ENCODE measurements at places on chromosomes 7 and 10.

- no peak for DNase-seq
Observed at GRCh38 chr7:120588416-120588815, 269.5 kb downstream of the TSPAN12 start.

- no peak for DNase-seq
Observed at GRCh38 chr7:114856625-114857024, 65.3 kb upstream of the MDFIC start.

GRCh38 chr10:3159152-3159551 lies 13.4 kb downstream of the PITRM1 start:
- no peak for DNase-seq

GRCh38 chr10:123153486-123154091 lies 613 bp upstream of the BUB3 start:
- DNase-seq = no peak

DNA sequence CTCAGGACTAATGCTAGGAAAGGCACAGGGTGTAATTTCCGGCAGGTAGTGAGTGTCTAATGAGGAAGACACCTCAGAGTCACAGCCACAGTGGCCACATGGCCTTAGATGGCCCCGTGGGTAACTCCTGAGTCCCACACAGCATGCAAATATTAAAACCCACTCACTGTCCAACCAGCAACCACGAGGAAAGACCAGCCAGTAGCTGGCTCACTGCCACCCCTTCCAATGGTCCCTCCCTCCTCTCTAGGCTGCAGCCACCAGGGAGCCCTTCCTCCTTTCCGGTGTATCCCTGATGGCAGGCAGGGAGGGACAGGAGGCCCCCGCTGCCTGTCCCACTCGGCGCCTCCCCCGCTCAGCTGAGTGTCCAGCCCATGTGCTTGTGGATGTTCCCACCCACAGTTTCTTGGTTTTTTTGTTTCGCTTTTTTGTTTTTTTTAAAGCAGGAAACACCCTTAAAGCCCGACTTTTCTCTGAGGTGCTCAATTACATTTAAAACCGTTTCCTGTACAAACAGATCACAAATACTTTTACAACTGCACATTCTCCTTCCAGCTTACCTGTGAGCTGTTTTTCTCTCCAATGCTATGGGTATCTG lies 9.2 kb downstream of the BNIP3 start:
- no peak for DNase-seq

- no peak for DNase-seq
Observed at GRCh38 chr7:108090791-108091460, 39.2 kb downstream of the LAMB4 start.

DNA sequence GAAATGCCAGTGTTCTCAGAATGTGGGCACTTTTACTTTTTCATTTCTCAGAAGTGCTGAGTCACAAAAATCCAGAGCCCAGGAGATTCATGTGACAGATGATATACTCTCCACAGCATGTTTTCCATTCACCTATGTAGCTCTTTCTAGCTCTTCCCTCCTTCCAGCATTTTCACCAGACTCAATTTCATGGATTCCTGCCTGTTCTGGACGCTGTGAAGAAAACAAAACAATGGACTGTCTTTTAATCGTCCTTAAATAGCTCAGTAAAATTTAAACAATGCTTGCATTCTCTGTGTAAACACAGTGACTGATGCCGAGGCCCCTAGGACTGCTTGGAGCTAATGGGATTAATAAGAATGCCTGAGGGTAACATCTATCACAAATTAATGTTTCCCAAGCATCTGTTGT lies 25.5 kb downstream of the ZNF713 start:
- no peak for DNase-seq

DNA sequence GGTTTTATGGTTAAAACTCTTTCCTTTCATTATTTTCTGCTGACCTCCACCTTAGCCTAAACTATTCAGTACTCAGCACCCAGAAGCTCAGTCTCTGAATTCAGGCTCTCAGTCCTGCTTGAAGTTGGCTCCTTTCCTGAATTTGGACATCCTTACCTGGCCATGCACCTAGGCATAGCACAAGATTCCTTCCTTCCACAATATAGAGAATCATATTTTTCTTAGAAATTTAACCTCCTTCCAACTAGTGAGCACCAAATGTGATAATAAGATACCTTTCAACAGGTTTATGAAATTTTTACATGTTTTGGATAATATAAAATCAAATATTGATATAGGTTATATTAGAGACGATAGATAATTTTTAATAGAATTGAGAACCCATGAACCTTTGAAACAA lies 905.6 kb upstream of the GHITM start:
- DNase-seq = no peak

GRCh38 chr7:103866919-103867318 lies 122.5 kb downstream of the RELN start:
- DNase-seq = no peak

DNA sequence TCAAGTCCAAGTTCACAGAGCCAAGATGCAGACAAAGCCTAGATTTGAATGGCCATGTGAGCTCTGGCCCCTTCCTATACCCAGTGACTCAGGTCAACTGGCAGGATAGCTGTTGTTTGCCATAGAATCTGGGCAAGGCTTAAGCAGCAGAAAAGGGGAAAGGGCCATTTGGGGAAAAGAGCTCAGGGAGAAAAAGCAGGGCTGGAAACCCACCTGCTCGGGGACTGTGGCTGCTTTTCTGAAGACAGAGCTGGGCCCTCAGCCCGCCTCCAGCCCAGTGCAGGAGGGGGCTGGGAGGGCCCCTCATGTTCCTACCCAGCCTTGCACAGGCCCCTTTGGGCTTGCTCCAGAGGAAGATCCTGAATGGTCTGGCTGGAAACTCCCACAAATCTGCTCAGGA lies 32.6 kb upstream of the HABP2 start:
- DNase-seq = no peak

DNA sequence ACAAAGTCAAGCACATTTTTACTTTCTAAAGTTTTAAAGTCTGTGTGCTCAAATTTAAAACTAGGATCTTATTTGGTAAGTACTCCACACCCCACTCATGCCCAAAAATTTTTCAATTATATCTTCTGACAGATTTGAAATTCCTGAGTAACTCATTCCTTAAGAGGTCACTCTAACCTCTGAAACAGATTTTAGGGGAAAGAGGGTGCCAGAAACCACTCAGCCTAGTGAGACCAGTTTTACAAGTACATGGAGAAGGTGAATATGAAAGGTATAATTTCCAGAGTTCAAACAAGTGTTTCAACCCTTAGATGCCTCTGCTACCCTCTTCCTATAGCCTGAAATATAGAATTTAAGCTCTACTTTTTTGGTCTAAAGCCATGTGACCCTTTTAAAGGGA lies 79.2 kb downstream of the C7orf25 start:
- DNase-seq = no peak

DNA sequence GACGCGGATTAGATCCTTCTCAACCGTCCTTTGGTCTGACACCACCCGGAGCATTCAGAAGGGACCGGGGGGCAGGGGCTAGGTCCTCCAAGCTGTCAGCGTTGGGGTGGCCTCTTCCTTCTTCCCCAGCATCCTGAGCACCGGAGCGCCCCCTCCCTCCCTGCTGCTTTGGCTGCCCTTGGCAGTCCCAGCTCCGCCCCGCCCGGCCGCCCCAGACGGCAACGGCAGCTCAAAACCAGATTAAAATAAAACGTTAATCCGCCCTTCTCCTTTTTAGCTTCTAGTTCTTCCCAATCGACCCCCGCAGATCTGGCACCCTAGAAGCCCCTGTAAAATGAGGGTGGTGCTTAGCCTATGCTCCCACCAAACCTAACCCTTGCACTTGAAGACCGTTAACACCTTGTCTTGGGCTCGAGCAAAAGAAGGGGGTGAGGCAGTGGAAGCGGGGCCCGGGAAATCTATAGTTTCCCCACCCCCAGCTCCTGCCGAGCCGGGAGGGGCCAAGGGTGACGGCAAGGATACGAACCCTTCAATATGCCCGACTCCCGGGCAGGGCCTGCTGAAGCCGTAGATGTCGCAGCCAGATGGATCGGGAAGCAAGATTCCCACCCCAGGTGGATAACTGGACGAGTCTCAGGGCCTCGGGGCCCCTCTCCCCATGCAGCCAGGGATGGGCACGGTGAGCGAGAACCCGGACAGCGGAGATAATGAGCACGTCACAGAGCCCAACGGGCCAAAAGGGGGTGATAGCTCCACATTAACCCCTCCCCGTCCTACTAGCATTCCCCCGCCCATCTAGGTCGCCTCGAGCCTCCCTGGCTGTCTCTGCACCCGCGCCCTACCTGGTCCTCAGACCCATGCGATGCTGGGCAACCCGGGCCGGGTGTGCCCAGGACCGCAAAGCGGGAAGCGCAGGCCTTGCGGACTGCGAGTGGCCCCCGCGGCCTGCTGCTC lies 169.7 kb downstream of the NRF1 start:
- no peak for DNase-seq

- no peak for DNase-seq
Observed at GRCh38 chr10:5314840-5315239, 49.9 kb upstream of the UCN3 start.

- no peak for DNase-seq
Observed at GRCh38 chr7:8152489-8153192, 109.3 kb downstream of the ICA1 start.

DNA sequence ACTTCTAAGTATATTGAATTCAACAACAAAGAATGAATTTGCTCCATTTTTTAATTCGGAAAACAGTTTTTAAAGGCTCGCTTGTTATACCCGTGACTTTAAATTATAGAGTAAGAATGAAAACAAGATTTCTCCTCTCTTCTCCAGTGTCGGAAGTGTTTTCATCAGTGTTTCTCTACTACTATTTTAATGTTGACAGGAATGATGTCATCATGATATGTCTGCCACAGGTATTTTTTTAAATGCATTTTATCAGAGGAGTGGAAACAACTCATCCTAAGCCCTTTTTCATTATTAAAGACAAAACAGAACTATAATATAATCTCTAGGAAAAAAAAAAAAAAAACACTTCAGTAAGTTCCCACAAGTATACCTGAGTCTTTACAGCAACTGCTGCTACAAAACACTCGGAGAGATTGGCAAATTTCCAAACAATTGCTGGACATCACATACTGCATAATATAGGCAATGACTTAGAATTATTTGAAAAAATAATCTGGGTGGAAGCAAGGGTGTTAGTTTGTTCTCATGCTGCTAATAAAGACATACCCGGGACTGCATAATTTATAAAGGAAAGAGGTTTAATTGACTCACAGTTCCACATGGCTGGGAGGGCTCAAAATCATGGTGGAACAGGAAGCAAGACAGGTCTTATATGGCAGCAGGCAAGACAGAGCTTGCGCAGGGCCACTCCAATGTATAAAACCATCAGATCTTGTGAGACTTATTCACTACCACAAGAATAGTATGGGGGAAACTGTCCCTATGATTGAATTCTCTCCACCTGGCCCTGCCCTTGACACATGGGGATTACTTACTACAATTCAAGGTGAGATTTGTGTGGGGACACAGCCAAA lies 4.8 kb upstream of the RNF32 start:
- DNase-seq = no peak

GRCh38 chr7:131274986-131275385 lies 52.7 kb upstream of the MKLN1 start:
- no peak for DNase-seq
